AG09309 (cell line): ENCODE measurements at places on chromosomes 12 and 14.

DNA sequence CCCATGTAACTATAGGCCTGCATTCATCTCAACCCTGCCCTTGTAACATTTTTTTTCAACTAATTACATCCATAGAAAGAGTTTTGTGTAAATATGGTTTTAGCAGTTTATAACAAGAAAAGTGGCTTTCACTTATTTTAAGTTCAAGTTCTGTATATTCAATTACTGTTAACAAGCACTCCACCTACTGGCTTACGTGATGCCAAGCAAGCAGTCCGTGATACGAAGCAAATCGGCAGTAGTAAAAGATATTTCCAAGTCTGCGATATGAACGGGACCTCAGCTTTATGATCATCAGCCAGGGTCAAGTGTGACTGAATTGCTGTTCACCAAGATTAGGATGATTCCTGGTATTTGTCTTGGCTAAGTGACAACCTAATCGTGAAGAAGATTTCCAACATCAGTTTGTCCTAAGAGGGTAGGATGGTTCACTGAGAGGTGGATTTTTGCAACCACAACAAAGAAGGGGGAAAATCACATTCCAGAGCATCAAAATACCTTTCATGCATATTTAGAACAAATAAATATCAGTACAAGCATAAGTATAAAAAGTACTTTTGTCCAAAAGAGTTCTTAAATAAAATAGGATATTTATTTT is 456.2 kb downstream of the FOXG1 start:
- no peak for DNase-seq

- DNase-seq = no peak
Measured at GRCh38 chr14:50936882-50937281, 7.4 kb downstream of the PYGL start.

DNA sequence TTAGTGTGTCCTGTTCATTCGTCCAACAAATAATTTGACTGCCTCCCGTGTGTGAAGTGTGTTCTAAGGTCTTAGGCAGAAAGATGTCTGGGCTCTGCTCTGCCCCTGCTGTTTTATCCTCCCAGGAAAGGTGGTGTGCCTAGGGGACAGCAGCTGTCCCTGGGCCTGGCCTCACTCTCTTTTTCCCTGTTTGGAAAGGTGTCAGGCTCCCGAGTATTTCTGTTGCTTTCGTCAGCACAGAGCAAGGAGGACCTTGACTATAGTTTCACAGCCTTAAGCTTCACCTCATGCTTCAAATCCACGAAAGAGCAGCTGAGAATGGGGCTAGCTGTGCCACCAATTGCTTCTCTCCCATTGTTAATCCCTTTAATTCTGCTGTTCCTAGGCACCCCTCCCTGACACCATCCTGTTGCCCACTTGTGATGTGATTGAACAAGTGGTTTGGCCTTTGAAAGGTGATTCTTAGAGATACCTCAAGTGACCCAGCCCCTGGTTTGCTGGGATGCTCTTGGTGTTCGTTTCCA is 54.2 kb downstream of the TGFB3 start:
- DNase-seq = no peak

DNA sequence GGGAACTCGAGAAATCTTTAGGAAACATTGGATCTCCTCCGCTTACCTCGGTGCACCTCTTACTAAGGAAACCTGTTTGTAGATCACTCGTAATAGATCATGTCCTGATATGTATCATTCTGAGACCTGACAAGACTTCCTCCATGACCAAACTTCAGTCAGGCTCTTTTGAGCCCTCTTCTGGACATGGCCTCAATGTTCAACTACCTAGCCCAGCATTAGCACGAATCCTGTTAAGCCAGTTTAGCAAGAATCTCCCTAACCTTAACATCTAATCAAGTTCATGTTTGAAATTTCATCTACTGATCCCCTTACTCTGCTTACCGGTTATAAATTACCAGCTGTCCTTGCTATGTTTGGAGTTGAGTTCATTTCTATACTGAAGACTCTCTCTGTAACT is 713.9 kb upstream of the USP15 start:
- DNase-seq = no peak

GRCh38 chr12:49187184-49187583 is 1.7 kb downstream of the TUBA1A start:
- peak; percentile 7 for DNase-seq

GRCh38 chr14:58693048-58693447 is 55.3 kb downstream of the DACT1 start:
- no peak for DNase-seq
